ENCODE measurements at places on chromosomes 3 and 15.

DNA sequence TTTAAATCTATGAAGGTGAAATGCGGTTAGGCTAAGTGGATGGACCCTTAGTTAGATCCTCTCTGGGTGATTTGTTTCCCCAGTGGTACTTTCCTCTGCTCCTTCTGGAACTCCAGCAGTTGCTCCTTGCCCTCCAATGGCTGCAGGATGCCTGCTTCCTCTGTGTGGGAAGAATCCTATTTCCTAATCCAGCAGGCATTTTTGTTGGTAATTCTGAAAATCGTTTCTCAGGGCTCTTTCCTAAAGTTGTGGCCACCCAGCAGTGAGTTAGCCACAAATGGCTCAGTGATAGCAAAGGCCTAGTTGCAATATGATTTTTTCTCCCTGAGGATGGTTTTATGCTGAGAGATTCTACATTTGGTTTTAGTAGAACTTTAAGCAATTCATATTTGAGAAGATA lies 332.3 kb upstream of the C2CD4B start:
- DNase-seq, result no peak

- DNase-seq, result no peak
Observed at GRCh38 chr3:169299129-169299528, 364.4 kb downstream of the MECOM start.

- no peak for DNase-seq
Observed at GRCh38 chr15:81215983-81216382, 19.3 kb downstream of the IL16 start.

DNA sequence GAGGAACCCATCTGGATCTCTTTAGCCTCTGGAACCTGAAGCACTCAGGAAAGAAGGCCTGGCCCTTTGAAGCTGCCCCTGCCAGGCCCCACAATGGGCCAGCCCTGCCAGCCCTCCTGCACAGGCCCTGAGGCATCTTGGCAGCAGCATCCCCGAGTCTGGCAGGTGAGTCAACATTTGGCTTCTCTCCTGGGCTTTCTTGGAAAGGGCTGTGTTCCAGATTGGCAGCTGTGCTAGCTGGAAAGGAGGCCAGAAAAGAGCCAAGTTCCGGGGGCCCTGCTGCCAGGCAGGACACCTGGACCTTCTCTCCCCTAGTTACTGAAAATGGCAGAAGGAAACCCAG lies 187.2 kb downstream of the SHQ1 start:
- peak; percentile 80 for DNase-seq

DNA sequence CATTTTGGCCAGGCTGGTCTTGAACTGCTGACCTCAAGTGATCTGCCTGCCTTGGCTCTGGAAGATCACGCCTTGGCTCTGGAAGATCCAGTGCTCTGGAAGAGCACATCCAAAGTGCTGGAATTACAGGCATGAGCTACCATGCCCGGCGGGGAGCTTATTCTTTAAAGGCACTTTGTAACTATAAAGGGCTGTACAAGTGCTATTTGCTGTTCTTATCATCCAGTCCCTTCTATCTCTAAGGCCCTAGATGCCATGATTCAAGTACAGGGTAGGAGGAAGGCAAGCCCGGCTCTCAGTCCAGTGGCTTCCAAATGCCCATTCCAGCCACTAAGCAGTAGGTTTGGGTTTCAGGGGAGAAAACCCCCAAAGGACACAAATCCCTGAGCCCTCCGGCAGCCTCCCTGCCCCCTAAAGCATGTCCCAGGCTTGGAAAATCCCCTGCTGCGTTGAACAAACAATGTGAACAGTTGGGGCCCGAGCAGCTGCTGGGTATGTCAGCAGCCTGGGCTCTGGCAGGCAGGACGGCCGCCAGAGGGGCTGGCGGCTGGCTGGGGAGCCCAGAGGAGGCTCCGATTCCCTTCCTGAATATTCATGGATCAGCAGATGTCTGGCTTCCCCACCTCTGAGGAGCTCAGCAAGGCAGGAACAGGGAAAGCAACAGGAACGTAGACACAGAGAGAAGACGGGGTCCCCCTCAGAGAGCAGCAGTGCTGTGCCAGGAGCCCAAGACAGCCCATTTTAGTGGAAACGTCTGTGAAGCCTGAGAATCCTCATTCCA lies 7.7 kb downstream of the IGDCC4 start:
- peak; percentile 90 for DNase-seq

- DNase-seq, result no peak
Observed at GRCh38 chr3:28781053-28781452, 432.4 kb upstream of the AZI2 start.

- DNase-seq, result no peak
Observed at GRCh38 chr3:106488331-106488730, 619.5 kb upstream of the CBLB start.

- DNase-seq, result no peak
Observed at GRCh38 chr3:117696851-117697407, 987.4 kb downstream of the TUSC7 start.

DNA sequence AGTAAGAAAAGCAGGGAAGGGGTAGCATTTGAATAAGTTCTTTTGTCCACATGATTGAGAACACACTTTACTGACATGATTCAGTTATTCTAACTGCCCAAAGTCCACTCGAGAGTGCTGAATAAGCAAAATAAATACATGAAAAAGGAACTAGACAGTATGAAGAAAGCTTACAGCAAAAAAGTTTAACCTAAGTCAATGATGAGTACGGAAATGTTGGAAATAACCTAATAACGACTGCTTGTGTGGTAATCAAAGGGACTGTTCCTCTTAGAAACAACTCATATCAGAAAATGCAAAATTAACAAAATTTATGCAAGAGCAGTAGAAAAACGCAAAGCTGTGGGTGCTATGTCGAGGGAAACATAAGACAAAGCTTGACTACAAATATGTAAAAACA lies 36.6 kb downstream of the DMXL2 start:
- DNase-seq, result no peak

GRCh38 chr15:48469271-48469670 lies 138.0 kb downstream of the DUT start:
- no peak for DNase-seq

DNA sequence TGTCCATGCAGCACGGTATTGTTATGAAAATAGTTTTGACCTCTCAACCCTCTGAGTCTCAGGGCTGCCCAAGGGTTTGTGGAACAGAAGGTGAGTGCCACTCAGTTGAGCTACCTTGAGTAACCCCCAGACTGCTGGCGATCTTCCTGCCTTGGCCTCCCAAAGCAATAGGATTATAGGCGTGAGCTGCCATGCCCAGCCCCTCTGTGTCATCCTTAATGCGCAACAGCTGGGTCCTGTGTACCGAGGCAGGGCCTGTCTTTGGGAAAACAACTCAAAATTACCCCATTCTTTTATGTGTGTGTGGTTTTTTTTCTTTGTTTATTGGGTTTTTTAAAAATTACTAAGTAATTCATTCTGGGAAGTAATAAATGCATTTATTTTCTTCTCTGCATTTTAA lies 78.3 kb upstream of the TPM1 start:
- no peak for DNase-seq

DNA sequence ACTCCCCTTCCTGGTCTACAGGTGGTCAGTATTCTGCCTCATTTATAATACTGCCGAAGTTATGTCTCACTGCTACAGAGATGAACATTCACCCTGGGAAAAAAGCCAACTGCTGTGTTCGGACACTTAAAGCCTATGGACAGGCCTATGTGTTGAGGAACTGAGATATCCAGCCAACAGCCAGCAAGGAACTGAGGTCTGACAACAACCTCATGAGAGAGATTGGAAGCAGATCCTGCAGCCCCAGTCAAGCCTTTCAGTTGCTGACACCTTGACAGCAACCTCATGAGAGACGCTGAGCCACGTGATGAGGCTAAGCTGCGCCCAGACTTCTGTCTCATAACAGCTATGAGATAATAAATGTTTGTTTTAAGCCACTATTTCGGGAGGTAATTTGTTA lies 18.2 kb upstream of the FHIT start:
- peak; percentile 26 for DNase-seq

DNA sequence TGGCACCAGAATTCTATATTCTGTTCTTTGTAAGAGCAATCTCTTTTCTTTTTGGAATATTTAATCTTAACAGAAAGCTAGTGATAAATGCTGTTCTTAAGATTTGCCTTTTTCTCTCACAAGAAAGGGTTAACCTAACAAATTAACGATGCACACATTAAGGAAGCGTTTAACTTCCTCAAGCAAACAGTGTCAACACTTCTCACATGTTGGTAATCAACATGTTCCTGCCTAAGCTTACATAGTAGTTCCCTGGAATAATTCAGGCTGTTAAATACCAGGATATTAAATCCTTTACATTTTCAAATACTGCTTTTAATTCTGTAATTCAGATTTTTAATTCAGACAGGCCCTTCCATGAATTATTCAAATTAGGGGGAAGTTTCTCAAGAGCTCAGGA lies 67.4 kb upstream of the RPL35A start:
- DNase-seq, result no peak

GRCh38 chr15:40255033-40255432 lies 16.2 kb downstream of the PAK6 start:
- DNase-seq, result no peak

GRCh38 chr3:68162644-68163043 lies 508.2 kb upstream of the SUCLG2 start:
- DNase-seq, result no peak

DNA sequence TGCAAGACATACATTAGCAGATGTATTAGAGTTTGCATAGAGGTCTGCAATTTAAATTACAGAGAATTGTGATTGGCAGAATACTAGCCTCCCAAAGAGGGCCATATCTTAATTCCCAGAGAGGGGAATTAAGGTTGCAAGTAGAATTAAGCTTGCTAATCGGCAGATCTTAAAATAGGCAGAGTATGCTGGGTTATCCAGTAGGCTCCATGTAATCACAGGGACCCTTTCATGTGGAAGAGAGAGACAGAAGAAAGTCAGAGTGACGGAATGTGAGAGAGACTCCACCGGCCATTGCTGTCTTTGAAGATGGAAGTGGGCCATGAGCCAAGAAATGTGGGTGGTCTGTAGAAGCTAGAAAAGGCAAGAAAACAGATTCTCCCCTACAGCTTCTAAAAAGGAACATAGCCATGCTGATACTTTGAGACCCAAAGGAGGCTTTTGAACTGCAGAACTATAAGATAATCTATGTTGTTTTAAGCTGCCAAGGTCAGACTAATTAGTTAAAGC lies 38.8 kb downstream of the IMPG2 start:
- DNase-seq, result no peak
